ENCODE measurements at places on chromosomes 7 and 10.

GRCh38 chr7:29877196-29877595, 70.9 kb downstream of the WIPF3 start:
- DNase-seq: no peak

GRCh38 chr7:17031906-17032551, 150.2 kb upstream of the AGR3 start:
- DNase-seq: no peak

DNA sequence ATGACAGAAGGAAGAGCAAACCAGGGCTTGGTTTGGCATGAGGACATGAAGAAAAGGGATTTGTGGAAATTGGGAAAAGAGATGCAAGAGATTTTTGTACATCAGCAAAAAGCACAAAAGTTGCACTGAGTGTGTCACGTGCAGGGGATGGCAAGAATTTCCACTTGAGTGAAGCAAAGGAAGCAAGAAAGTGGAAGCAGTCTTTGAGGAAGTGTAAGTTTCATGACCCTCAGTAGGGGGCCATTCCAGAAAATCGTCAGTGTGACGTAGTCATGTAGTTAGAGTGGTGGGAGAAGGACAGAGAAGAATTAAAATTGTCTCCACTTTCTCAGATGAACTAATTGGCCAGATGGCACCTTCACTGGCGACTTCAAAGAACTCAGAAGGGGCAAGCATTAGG, 123.3 kb upstream of the FZD1 start:
- no peak for DNase-seq

DNA sequence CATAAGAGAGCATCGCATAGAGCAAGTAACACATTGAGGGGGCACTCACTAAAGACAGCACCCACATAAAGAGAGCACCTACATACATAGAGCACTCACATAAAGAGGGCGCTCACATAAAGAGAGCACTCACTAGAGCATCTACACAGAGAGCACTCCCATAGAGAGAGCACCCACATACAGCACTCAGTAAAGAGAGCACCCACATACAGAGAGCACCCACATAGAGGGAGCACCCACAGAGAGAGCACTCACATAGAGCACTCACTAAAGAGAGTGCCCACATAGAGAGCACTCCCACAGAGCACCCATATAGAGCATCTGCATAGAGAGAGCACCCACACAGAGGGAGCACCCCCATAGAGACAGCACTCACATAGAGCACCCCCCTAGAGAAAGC, 47.8 kb downstream of the INSIG1 start:
- DNase-seq: no peak

DNA sequence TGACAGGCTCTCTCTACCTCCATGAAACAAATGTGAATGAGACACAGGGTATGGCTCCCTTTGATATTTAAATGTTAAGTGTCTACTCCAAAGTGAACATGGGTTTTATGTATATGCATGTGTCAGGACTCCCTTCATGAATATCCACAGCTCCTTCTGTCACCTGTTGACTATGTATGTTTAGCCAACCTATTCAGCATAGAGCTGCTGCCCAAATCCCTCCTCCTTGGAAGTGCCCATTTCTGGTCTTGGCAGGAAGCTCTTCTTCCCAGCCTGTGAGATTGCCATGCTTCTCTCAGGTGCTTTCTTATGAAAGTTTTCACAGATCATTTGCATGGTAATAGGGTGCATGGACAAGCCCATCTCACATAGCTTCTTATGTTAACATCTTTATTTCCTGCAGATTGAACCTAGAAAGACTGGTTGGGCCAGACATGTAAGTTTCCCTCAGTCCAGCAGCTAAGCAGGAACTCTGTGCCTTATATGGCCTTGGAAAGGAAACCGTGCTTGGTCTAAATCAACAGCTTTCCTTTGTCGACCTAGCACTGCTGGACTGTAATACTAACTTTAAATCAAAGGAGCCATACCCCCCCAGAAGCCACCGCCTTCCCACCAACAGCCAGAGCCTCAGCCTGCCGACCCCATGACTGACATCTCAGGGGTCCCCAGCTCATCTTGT, 288.9 kb downstream of the ADARB2 start:
- no peak for DNase-seq

- no peak for DNase-seq
These were observed 167.0 kb downstream of the SFMBT2 start for GRCh38 chr10:7243873-7244272.

DNA sequence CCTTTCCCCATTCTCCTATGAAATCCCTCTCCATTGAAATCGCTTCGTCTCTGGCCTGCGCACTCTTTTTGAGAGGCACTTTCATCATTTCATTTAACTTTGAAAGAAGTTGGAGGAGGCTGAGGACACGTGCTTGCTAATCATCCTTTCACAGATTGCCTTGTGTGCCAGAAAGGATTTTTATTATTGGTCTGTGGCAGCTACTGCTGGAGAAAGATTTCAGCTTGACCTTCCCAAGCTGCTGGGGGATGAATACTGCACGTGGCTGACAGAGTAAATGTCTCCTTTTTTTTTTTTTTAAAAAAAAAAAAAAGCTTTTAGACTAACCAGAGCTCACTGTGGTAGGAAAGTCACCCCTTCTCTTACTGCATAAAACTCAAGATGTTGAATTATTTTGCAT, 44.2 kb upstream of the KCNIP2 start:
- DNase-seq: no peak

- no peak for DNase-seq
These were observed 135.6 kb downstream of the CHN2 start for GRCh38 chr7:29330136-29330535.

DNA sequence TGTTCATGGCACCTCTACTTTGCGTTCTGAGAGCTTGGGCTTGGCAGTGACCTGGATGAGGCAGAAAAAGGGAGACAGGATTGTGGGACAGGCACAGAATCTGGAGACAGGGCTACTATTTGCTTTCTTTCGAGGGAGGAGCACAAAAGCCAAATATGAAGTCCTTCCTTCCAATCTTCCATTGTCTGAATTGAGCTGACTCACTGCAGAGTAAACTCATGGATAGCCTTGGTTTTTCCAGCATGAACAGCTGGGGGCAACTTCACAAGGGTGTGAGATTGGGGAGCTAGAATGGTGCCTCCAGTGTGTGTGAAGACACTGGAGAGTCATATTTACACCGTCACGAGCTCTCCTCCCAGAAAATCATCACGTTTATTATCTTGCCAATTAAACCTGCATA, 55.6 kb upstream of the NRP1 start:
- DNase-seq: no peak

- DNase-seq: no peak
These were observed 346.4 kb downstream of the THSD7A start for GRCh38 chr7:11485636-11486035.

GRCh38 chr7:105497016-105497415, 25.1 kb downstream of the PUS7 start:
- DNase-seq: no peak

DNA sequence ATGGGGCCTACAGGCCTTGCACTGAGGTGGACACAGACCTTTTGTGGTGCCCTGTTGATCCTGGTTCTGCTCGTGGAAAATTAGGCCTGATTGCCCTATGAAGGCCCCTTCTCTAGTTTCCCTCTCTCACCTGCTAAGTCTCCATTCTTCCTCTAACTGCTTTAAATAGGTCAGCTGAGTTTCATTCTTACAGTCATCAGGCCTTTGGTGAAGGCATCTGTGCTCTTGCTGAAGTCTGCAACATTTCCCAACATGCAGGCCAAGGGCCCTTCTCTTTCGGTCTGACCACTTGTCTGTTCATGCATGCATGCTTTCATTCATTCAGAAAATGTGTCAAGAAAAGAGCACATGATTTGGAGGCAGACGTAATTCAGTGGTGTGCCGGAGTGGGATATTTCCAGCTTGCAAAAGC, 244.0 kb downstream of the BUB3 start:
- DNase-seq: no peak

DNA sequence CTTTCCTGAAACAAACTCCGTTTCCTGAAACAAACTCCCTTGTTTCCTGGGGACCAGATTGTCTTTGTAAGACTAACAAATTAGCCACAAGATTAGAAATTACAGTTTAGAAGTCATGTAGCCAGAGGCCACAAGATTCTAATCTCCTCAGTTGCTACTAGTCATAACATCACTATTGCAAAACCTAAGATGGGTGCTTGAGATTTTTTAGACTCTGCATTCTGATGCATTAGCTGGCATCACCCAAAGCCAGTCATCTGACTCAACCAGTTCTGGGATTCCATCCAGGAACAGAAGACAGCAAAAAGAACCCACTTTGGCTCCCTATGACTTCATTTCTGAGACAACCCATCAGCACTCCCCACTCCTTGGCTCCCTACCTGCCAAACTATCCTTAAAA, 367.9 kb upstream of the MBL2 start:
- DNase-seq: no peak

DNA sequence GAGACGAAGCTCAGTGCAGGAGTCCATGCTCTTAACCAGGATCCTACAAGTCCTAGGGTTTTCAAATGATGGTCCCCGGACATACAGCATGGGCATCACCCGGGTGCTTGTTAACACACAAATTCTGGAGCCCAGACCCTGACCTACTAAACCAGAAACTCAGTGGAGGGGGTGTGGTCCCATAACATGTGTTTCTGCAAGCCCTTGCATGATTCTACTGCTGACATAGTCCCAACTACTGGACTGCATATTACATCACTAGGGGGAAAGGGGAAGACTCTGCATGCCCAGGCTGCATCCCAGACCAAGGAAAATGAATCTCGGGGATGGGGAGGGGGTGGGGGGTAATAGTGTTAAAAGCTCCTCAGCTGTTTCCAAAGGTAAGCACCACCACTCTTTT, 40.3 kb downstream of the GRB10 start:
- no peak for DNase-seq

DNA sequence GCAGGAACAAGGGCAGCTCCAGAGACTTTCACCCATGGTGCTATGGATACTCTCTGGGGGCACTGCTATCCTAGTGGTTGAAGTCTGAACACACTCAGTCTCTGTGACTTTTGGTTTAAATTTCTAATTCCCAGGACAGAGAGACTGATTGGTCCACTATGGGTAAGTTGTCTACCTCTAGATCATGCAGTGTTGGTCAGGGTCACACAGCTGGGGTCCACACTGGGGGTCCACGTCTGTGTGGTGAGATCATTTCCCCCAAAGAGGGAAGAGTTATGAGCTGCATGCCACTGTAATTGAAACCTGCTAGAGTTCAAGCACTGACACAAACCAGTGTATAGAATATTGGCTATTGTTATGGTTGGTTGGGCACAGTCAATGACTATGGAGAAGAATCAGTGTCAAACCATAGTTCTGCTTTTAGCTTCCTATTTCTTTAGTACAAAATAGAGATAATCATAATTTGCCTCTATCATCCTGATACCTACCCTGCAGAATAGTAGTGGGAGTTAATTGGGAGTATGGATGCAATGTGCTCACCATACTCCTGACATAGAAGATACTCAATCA, 101.6 kb downstream of the PRTFDC1 start:
- no peak for DNase-seq

DNA sequence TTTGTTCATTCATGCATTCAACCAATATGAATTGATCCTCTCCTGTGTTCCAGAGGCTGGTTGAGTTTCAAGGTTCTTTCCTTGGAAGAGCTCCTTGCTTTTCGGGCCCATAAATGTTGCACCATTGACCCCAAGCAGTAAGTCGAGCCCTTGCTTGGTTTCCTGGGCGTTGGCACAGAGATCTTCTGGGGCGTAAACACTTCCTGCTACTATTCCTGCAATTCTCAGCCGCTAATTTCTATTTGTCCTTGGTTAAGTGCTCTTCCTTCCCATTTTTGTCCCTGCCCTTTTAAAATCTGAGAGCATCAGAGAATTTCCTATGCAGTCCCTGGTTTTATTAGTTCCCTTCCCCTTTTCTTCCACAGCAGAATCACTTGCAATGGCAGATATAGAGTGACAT, 44.1 kb upstream of the ADRB1 start:
- no peak for DNase-seq

DNA sequence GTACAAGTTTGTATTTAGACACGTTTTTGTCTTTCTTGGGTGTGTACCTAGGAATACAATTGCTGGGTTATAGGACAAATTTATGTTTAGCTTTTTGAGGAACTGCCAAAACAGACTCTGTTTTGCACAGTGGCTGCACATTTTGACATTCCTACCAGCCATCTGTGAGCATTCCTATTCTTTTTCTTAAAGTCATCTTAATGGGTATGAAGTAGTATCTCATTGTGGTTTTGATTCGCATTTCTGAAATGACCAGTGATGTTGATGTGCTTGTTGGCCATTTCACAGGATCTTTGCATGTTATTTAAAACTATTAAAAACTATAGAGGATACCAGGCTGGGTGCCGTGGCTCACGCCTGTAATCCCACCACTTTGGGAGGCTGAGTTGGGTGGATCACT, 32.6 kb upstream of the IL15RA start:
- DNase-seq: no peak

DNA sequence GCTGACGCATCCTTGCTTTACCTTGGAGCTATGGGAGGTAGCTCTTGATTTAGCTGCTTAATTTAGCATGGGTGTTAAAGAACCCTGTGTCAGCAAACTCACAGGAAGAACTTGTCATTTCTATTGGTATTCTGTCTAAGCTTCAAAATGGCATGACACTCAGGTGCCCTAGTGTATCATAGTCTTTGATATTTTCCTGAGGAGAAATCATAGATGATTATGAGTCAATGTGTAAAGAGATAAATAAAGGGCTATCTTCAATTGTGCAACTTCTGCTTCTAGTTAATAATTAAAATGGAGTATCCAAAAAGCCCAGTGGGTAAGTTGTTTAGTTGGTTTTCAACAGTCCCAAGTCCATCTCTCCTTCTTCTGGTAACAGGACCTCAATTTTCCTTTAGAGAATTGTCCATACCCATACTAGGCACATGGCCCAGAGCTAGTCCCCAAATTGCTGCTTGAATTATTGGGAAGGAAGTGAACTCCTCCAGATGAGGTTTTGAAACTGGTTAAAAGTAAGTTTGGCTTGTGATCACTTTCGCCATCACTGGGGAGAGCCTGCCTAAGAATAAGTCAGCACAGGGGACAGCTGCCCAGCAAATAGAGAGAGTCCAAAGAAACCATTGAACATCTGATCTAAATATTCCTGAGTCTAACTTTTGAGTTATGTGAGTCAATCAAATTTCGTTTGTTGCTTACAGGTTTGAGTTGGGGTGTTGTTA, 169.0 kb upstream of the PHYHIPL start:
- no peak for DNase-seq
